ENCODE measurements at places on chromosomes 11 and 22. TPM values are rescaled to one million over a fixed set of nuclear protein-coding genes. Genes with fewer than 3 reads are reported as not detected.

Gene ATF4
- total RNA-seq, result 150 TPM

Gene P2RX6
- 2.7 TPM for total RNA-seq

Gene INS
- not detected for total RNA-seq

Gene ARHGEF17
- 42.0 TPM for total RNA-seq

Gene GRIA4
- total RNA-seq, result not detected

Gene PIWIL4
- 2.0 TPM for total RNA-seq

Gene CDC45
- 38.7 TPM for total RNA-seq

Gene CYP2D6
- 0.56 TPM for total RNA-seq

Gene TEX12
- total RNA-seq, result not detected

Gene SCGB1A1
- total RNA-seq, result not detected

Gene BIK
- under 0.01 TPM for total RNA-seq

Gene ART1
- total RNA-seq, result not detected

Gene IGLL5
- total RNA-seq, result not detected

Gene MS4A4A
- total RNA-seq, result not detected

Gene ISX
- not detected for total RNA-seq

Gene ZNF215
- 6.8 TPM for total RNA-seq

Gene SLC5A12
- total RNA-seq, result not detected

Gene OR52E1
- total RNA-seq, result not detected

Gene TIMM10
- 59.2 TPM for total RNA-seq

Gene KCNJ5
- total RNA-seq, result under 0.01 TPM

Gene PDGFD
- total RNA-seq, result 13.0 TPM

Gene OR52H1
- total RNA-seq, result 0.56 TPM

Gene EXPH5
- under 0.01 TPM for total RNA-seq

Gene IFITM1
- 10.7 TPM for total RNA-seq

Gene ADORA2A
- 13.2 TPM for total RNA-seq

Gene RNF169
- total RNA-seq, result 22.6 TPM

Gene KCNQ1
- not detected for total RNA-seq

Gene FOLH1
- 0.28 TPM for total RNA-seq

Gene FIBIN
- total RNA-seq, result 2.3 TPM

Gene CPT1B
- 3.9 TPM for total RNA-seq

Gene CECR2
- total RNA-seq, result 1.1 TPM

Gene WT1
- 0.28 TPM for total RNA-seq

Gene MRGPRF
- total RNA-seq, result 10.1 TPM

Gene OR10D3
- not detected for total RNA-seq

Gene ROBO4
- 1.1 TPM for total RNA-seq

Gene SUSD2
- total RNA-seq, result 20.9 TPM

Gene LAMTOR1
- 62.3 TPM for total RNA-seq

Gene BEST1
- total RNA-seq, result 0.96 TPM

Gene SMTNL1
- total RNA-seq, result not detected

Gene TRIM49
- not detected for total RNA-seq

Gene FGF3
- total RNA-seq, result not detected

Gene NRXN2
- total RNA-seq, result 7.5 TPM

Gene NOX4
- total RNA-seq, result 3.6 TPM

Gene SART1
- total RNA-seq, result 63.6 TPM

Gene B3GAT1
- total RNA-seq, result under 0.01 TPM

Gene MMP27
- total RNA-seq, result not detected

Gene UCP2
- 0.56 TPM for total RNA-seq

Gene MIEF1
- 30.7 TPM for total RNA-seq

Gene NTM
- 43.3 TPM for total RNA-seq

Gene CLCF1
- 3.4 TPM for total RNA-seq

Gene KCNJ11
- under 0.01 TPM for total RNA-seq

Gene ACRV1
- total RNA-seq, result not detected

Gene RDX
- 105 TPM for total RNA-seq

Gene MAJIN
- not detected for total RNA-seq
